ENCODE measurements at places on chromosomes 3 and 15.

- no peak for DNase-seq
Observed at GRCh38 chr3:133453383-133453782, 53.5 kb downstream of the BFSP2 start.

GRCh38 chr3:179410331-179410730 lies 40.9 kb downstream of the GNB4 start:
- DNase-seq: no peak

- no peak for DNase-seq
Observed at GRCh38 chr3:46673151-46674030, 20.1 kb downstream of the ALS2CL start.

- no peak for DNase-seq
Observed at GRCh38 chr3:196097373-196098154, 15.7 kb upstream of the TFRC start.

DNA sequence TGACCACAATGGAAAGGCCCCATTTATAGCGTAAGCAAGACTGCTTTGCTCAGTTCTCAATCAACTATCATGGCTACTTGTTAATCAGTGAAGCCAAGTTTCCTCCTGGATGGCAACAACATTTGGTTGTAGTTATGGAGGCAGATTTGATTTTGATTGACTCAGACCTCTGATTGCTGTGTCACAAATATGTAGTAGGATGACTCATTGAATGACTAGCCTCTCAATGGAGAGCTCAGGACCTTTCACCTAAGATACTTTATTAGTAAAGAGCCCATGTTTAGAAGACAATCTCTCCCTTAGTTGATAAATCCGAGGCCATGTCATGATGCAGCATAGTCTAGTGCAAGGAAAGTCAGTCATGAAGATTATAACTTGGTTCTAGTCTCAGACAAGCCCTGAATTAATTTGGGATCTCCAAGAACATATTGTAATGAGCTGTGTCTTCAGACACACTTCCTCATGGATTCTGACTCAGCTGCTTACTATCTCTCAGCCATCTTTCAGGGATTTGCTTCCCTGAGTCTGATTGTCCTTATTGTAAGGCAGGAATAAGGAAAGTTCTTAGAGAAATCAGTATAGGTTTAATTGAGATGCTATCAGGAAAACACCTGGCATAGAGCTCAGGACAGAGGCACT lies 397.4 kb upstream of the TMCO5A start:
- no peak for DNase-seq

DNA sequence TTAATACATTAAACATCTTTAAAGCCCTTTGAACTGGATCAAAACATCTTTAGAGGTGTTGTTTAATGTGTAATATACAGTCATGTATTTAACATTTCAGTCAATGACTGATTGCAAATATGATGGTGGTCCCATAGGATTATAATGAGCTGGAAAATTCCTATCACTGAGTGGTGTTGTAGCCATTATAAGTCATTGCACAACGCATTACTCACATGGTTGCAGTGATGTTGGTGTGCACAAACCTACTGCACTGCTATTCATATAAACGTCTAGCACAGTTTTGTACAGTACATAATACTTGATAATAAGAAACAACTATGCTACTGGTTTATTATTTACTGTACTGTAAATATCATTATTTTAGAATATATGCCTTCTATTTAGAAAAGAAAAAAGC lies 75.6 kb downstream of the DTWD1 start:
- no peak for DNase-seq

- no peak for DNase-seq
Observed at GRCh38 chr15:49620199-49620598, 419 bp downstream of the FAM227B start.

DNA sequence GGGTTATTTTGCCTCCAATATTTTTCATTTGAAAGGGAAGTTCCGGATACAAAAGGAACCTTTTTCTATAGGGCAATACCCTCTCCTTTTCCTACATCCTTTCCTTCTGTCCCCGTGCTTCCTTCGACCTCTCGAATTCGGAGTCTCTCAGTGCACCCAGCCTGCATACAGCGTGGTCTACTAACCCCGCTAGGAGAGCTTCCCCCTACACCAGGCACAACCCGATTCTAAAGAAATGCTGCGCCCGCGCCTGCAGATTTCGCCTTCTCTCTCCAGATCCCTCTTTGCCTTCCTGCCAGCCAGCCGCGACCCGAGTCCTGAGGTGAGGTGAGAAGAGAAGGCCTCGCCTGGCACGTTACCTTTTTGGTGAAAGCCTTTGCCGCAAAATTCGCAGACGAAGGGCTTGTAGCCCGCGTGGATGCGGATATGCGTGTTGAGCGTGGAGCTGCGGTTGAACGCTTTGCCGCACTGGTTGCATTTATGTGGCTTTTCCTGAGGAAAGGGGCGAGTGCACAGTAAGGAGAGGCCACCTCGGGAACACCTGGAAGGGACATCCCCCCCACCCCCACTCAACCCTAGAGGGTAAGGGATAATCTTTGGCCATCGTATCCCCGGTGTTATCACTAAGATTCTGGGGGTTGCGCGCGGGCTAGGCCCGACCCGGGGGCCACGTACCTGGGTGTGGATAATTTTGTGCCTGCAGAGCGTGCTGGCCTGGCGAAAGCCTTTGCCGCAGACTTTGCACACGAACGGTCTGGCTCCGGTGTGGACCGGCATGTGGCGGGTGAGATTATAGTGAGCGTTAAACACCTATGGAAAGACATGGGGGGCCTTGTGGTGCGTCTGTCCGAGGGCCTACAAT lies 2.3 kb downstream of the FEZF2 start:
- no peak for DNase-seq

DNA sequence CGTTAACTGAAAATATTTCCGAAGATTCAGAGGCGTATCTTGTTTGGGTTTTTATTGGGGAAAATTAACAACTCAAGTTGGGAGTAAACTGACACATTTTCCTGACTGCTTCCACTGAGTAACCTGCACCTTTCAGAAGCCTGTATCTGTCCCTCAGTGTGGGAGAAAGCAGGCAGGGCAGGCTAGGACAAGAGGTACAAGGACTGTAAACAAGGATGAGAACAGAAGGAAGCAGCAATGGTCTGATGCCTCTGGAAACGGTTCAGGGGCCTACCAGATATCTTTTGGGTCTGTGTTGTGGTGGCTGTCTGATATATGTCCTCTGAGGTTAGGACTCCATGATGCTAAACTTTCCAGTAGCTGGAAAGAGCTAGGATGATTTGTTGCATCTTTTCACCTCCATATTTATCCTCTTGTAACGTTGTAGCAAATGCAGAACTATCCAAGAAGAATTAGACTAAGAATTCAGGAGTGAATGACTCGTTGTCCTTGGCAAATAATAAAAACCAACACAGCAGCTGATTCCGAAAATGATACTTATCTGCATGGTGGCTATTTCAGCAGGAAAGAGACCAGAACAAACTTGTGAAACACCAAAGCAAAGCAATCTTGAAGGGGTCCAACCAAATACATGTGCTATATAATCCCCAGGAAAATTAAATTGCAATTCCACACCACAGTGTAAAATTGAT lies 195.9 kb upstream of the ICE2 start:
- DNase-seq: no peak

DNA sequence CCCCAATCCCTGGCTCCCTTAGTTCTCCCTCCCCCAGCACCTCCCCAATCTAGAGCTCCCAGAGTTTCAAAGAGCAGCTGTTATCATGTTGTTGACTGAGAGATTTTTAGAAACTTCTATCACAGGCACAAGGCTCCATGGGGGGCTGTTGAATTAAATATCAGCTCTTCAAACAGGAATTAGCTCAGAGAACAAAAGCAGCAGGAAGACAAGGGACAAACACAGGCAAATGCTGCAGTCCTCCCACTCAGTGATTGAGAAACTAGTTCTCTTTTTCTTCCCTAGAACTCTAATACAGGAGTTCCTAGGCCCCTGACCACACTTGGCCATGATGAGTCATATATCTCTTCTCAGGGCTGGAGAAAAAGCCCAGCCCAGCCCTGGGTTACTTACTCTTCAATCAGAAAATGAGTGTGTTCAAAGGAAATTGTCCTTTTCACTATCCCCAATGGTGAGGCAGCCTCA lies 262.1 kb downstream of the IGSF11 start:
- no peak for DNase-seq

DNA sequence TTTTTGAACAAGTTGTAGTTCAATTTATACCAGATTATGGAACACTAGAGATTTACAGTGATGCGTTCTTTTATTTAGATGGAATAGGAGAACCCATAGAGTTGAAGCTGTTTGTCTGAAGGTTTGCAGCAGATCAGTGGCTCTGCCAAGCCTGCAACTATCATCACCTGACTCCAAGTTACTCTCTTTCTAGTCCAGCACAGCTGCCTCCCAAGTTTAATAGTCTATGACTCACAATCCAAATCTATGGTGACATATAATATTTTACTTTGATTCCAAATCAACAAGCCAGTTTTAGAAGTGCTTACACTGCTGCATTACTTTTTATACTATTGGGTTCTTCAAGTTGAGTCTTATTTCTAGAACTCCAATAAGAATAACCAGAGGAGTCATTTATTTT lies 400.4 kb downstream of the LPP start:
- DNase-seq: no peak

- DNase-seq: no peak
Observed at GRCh38 chr3:32106929-32107362, 526 bp downstream of the GPD1L start.

GRCh38 chr3:69738859-69739203 lies 433 bp upstream of the MITF start:
- no peak for DNase-seq

DNA sequence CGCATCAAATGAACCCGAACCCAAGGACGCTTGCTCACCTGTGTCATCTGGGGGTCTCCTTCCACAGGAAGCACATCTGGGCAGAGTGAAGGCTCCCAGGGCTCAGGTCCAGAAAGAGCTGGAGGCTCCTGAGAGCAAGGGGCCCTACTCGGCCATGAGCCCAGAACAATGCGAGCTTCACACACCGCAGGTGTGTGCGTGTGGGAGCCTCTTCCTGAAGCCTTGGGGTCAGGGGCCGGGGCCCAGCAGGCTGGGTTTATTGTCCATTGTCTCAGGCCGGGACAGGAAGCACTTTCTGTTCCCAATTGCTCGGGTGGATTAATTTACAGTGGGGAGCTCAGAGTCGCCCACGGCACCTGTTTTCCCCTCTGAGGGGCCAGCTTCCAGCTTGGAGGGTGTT lies 74.8 kb downstream of the RPN1 start:
- DNase-seq: no peak

DNA sequence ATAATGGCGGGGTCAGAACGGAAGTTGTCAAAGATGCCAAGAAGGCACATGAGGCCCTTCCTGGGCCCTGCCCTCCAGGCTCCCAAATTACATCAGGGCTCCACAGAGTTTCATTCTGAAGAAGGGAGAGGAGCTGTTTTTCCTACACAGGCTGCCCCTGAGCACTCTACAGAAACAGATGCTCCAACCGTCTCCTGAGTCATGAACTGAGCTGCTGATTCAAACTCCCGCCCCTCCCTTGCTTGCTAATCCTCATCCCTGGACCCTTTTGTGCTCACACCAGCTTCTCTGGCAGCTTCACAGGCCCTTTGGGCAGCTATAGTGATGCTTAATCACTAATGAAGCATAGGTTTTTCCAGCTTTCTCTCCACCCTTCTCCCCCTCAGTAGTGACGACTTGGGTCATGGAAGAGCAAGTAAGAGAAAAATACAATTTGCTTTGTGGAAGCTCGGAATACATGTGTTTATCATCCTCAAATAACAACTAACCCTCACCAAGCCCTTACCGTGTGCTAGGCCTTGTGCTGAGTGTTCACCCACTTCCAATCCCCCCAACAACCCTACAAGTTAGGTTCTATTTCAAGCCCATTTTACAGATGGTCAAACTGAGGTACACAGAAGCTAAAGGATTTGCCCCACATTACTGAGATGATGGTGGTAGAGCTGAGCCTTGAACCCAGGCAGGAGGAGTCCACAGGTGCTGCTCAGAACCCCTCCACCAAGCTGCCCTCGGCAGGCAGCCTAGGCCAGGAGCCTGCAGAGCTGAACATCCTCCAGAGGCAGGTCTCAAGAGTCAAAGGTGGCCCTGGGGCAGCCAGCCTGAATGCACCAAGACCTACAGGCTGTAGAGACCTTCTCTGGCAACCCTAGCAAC lies 21.9 kb downstream of the MEGF11 start:
- DNase-seq: no peak

GRCh38 chr3:106261915-106262683 lies 393.3 kb upstream of the CBLB start:
- DNase-seq: no peak

- no peak for DNase-seq
Observed at GRCh38 chr3:132047209-132047608, 12.4 kb upstream of the CPNE4 start.

GRCh38 chr15:57213862-57214261 lies 162.4 kb upstream of the CGNL1 start:
- DNase-seq: no peak

DNA sequence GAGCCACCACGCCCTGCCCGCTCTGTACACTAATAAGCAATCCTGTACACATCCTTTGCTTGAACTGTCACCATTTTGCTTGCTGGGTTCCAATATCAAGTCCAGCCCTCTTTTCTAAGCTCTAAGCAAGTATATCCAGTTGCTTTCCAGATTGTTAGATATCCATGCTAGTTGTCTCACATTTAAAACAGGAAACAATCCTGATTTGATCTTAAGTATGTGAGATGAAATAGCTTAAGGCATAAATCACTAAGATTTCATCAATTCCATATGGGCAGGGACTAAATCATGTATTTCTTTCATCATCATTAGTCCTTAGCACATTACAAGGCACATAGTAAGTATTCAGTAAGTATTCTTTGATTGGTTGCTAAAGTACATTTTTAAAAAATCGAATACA lies 16.2 kb downstream of the ATP11B start:
- DNase-seq: no peak

DNA sequence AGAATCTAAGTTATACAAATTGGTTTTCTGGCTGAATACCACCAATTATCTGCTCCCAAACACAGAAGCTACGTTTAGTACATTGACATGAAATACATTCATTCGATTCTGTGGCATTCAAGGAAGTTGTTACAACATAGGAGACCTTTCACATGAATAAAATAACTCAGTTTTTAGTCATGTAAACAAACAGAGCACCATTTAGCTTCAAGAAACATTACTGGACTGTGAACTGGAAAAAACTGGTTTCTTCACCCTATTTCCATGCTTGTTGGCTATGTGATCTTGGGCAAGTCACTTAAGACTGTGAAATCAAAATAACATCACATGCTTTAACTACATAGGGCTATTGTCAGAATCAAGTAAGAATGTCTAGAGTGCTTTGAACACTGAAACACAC lies 46.2 kb downstream of the NRG4 start:
- no peak for DNase-seq

DNA sequence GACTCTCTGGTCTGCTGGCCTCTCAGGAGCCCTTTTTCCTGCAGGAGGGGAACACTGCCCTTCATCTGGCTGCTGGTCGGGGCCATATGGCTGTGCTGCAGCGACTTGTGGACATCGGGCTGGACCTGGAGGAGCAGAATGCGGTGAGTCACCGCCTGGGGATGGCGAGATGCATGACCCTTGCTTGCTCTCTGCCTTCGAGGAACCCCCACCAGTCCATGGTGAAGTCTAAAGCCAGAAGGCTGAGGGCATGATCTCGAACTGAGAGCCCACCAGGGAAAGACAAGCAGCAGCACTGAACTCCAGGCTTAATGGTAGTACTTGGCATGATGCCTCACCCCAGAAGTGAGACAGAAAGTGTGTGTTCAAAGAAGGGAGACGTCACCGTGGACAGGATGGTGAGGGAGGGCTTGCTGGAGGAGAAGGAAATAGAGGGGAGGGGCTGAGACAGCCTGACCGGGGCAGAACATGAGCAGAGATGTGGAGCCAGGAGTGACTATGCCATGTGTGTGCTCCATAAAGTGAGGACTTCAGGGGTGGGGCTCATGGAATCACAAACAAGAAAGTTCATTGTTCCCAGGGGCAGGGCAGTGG lies 19.2 kb downstream of the ANKDD1A start:
- no peak for DNase-seq
